ENCODE measurements at places on chromosomes 1 and 21. TPM values are rescaled to one million over a fixed set of nuclear protein-coding genes. Genes with fewer than 3 reads are reported as not detected.

SRGAP2 gene
- 35.7 TPM for total RNA-seq

CFHR2 gene
- not detected for total RNA-seq

ERG gene
- total RNA-seq, result 0.56 TPM

CHI3L2 gene
- total RNA-seq, result 20.9 TPM

IGFN1 gene
- total RNA-seq, result 0.28 TPM

TMEM269 gene
- not detected for total RNA-seq

CNIH3 gene
- 11.3 TPM for total RNA-seq

DDAH1 gene
- 60.4 TPM for total RNA-seq

TBX15 gene
- 1.7 TPM for total RNA-seq

C1QB gene
- not detected for total RNA-seq

LORICRIN gene
- not detected for total RNA-seq

HLCS gene
- 38.3 TPM for total RNA-seq

SYNC gene
- 20.5 TPM for total RNA-seq

CENPF gene
- total RNA-seq, result 10.1 TPM

HSD3B2 gene
- not detected for total RNA-seq

MEF2D gene
- total RNA-seq, result 4.5 TPM

RYR2 gene
- not detected for total RNA-seq

PRR9 gene
- total RNA-seq, result not detected

AGMAT gene
- 2.7 TPM for total RNA-seq

IL22RA1 gene
- total RNA-seq, result not detected

MAN1C1 gene
- 6.5 TPM for total RNA-seq

KIRREL1 gene
- 92.4 TPM for total RNA-seq

TDRD5 gene
- total RNA-seq, result not detected

ANKRD45 gene
- 0.28 TPM for total RNA-seq

MIXL1 gene
- total RNA-seq, result not detected

TNNT2 gene
- not detected for total RNA-seq

OLFM3 gene
- total RNA-seq, result not detected

SIK1 gene
- total RNA-seq, result 0.58 TPM

PIK3C2B gene
- 0.28 TPM for total RNA-seq

PROK1 gene
- total RNA-seq, result not detected

CYP4A22 gene
- not detected for total RNA-seq

FALEC gene
- total RNA-seq, result not detected

DYNLT5 gene
- total RNA-seq, result 2.5 TPM

CELA2A gene
- total RNA-seq, result 0.28 TPM

PROX1 gene
- 0.38 TPM for total RNA-seq

CD1D gene
- total RNA-seq, result under 0.01 TPM

CFAP126 gene
- not detected for total RNA-seq

ACTL8 gene
- not detected for total RNA-seq

TP73 gene
- total RNA-seq, result not detected

LAPTM5 gene
- total RNA-seq, result 0.28 TPM

TAF12 gene
- 56.9 TPM for total RNA-seq

TFF2 gene
- not detected for total RNA-seq

RHD gene
- total RNA-seq, result under 0.01 TPM

UBIAD1 gene
- total RNA-seq, result 5.4 TPM

FAM72B gene
- 0.28 TPM for total RNA-seq

FCRL2 gene
- not detected for total RNA-seq
